ENCODE measurements at places on chromosomes 7 and 10. TPM values are rescaled to one million over a fixed set of nuclear protein-coding genes. Genes with fewer than 3 reads are reported as not detected.

LRRD1 gene
- 0.57 TPM for total RNA-seq

SFRP5 gene
- total RNA-seq: not detected

VPS37D gene
- 10.0 TPM for total RNA-seq

ACBD5 gene
- 17.9 TPM for total RNA-seq

KCNH2 gene
- 10.7 TPM for total RNA-seq

CPED1 gene
- 4.3 TPM for total RNA-seq

ACBD7 gene
- 12.0 TPM for total RNA-seq

INMT gene
- total RNA-seq: 0.34 TPM
